ENCODE measurements at places on chromosomes 3 and 15.
A peak's percentile ranks its signal among the peaks of the same experiment; 100 is the strongest.

DNA sequence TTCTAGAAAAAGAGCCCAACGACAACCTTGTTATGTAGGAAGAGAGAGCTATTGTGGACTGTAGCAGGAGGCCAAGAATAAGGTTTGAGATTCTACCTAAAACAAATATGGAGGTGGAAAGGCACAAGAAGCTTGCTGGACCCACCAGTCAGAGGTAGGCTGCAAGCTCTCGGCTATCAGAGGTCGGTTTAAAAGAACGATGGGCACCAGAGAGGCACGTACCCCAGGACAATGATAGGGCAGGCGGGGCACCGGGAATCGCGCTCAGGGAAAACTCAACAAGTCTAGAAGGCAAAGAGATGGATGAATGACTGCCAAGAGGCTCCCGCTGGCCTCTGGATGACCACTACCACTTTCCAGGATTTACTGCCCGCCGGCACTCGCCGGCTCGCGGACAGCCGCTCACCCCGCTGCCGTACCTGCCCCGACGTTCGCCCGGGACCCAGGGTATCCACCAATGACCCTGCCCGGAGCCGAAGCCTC is 1.1 kb downstream of the HDGFL3 start:
- DNase-seq = no peak

DNA sequence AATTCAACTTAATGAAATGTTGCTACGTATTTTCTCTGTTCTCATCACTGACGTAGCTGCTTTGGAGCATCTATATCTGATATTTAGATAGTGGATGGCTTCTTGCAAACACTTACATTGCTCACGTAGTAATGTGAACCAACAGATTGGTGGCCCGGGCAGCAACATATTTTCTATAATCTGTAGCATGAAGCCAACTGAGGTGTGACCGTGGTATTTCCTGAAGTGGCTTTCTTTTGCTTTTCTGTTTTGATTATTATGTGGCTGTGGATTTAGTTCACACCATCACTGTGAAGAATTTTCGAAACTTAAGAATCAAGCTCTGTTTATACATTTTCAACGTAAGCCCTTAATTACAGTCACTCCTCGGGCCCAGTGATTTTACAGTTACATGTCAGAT is 288.5 kb downstream of the LPP start:
- DNase-seq = no peak

DNA sequence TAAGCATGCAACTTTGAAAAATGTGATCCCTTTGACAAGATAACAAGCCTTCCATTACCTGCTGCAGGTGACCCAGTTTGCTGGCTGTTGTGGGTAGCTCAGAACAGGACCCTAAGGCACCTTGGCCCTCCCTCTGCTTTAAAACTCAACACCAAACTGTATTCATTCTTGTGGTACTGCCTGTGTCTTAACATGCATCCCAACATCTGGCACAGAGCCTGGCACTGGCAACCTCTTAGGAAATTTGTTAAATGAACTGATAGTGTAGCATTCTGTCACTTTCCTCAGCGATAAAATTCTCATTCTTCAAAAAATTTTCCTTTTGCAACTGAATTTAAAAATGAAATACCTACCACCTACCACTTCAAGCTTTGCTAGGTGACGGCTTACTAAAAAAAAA is 287.3 kb upstream of the ADAMTS9 start:
- no peak for DNase-seq

GRCh38 chr3:94012185-94012584 is 16.2 kb downstream of the STX19 start:
- no peak for DNase-seq

DNA sequence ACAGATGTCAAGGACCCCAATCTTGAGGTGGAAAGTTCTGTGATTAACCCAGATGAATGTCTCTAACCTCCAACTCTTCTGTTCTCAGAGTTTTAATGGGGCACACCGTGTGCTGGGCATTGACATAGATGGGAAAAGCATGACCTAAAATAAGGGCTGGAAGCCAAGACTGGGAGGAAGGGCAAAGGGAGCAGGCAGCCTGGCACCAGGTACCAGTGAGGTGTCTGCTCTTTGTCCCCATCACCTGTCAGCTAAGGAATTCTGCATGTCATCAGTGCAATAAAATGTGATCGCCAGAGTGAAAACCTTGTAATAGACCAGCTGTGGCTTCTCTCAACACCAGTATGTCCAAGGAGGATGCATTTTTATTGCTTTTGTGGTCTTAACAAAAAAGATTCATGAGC is 143.5 kb upstream of the TPM1 start:
- no peak for DNase-seq

GRCh38 chr15:26191193-26191592 is 328.1 kb upstream of the ATP10A start:
- DNase-seq = no peak

DNA sequence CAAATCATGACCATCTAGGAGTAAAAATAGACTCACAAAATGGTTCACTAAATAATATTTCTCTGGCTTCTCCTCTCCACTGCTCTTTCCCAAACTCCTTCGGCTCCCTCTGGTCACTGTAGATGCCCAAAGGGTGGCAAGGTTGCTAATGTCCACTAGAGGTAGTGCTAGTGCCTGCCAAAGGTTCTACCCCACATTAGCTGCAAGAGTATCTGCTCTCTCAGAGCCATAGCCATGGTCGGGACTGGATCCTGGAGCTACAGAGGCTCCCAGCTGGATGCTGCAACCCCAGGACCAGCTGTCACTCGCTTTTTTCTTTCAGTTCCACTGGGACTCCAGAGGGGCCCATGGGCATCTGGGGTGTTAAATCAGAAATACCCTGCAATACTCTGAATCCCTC is 8.5 kb downstream of the HTR3D start:
- peak; percentile 28 for DNase-seq

DNA sequence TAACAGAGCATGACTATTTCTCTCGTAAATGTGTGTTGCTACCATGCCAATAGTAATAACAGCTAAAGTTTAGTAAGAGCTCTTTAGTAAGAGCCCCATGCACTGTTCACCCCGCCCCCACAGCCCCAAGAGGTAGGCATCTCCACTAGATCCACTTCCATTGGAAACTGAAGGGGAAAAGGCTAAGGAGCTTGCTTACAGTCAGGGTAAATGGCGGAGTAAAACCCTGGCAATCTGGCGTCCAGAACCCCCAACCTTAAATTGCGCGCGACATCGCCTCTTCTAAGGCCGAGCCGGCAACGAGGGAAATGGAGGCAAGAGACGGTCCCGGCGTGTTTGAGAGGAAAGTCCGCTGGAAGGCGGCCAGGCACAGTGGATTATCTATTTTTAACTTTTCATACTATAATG is 654 bp upstream of the C3orf38 start:
- peak; percentile 56 for DNase-seq

DNA sequence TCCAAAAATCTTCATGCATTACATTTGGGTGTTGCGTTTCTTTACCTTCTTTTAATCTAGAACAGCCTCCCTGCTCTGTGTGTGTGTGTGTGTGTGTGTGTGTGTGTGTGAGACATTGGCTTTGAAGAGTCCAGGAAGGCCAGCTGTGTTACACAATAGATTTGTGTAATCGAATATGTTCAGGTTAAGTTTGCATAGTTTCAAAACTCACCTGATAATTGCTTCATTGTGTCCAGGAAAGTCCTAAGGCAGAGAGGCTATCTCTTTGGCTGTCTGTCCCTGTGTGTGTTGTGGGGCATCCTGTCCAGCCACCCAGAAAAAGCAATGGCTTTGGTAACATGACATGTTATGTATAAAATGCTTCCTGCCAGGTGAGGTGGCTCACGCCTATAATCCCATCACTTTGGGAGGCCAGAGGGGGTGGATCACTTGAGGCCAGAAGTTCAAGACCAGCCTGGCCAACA is 37.5 kb downstream of the ZNF710 start:
- DNase-seq = no peak

GRCh38 chr15:71109130-71109529 is 6.1 kb upstream of the THSD4 start:
- no peak for DNase-seq

GRCh38 chr3:174206607-174207192 is 652.4 kb upstream of the NAALADL2 start:
- no peak for DNase-seq

DNA sequence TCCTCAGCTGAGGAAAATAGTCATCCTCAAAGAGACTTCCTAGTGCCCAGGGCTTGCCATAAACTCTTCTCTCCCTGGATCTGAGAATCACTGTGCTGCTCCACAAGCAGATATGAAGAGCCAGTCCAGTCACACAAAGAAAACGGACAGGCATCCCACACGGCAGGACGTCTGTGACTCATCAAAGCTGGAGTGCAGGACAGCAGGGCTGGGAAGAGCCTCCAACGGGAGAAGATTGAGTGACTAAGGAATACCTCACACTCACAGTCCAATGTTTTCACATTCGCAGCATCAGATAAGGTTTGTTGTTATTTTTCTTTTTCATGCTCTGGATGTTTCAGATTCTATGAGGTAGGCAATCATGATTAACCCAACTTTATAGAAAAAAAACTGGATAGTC is 57.8 kb downstream of the NEK10 start:
- DNase-seq = no peak

DNA sequence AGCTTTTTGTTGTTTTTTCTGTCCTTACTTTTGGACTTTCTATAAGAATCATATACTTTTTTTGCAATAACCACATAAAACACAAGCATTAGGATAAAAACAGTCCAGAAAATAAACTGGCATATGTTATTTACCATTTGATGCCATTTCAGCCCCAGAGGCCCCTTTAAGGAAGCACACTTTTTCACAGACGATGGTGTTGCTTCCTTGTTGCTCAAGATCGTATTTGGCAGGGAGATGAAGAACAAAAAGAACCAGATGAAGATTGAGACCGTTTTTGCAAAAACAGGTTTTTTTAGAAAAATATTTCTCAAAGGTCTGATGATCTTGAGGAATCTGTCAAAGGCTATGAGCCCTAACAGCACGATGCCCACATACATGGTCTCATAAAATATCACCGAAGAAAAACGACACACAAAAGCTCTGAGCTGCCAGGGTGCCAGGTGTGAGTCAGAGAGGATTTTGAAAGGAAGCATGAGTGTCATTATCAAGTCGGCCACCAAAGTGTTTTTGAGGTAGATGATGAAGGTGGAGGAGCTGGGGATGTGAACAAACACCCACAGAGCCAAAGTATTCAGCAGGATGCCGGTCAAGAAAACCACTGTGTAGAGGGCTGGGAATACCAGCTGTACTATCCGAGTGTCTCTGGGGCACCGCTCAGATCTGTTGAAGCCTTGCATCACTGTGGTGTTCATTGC is 902 bp downstream of the P2RY13 start:
- DNase-seq = peak; percentile 44

DNA sequence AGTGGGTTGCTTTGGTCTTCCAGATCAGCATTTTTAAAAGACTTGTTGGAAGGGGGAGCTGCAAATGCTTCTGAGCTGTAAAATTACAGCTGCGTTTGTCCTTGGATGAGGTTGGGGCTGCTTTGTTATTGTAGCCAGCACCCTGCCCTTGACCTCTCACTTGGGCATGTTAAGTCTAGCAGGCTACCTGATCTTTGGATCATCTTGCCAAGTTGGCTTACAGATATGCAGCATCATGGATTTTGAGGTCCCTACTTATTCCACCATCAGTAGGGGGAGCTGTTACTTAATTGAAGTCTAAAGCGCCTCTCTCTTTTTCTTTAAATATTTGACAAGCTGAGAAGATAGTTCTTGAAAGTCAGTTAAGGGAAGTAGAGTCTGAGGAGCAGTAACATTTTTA is 793.0 kb downstream of the MCTP2 start:
- peak; percentile 70 for DNase-seq

- no peak for DNase-seq
These were observed 113.4 kb upstream of the KBTBD8 start for GRCh38 chr3:66884659-66885058.

GRCh38 chr3:29919571-29919970 is 638.7 kb downstream of the RBMS3 start:
- DNase-seq = no peak

DNA sequence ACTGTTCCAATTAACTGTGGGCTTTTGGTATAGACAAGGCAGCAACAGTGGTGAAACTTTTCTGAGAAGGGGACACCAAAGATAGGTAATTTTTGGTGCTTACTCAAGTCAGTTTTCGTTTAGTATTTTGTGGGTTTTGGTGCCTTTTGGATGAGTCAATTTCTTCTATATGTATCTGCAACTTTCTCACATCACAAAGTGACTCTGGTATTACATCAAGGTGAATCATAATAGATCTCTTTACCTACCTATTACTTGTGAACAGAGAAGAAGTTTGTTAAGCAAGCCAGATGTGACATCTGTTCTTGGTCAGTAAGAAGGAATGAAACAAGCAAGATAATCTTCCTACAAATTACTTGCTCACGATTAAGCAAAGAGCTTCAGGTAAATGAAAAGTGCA is 732.4 kb upstream of the DPPA4 start:
- no peak for DNase-seq

- peak; percentile 86 for DNase-seq
These were observed 313.4 kb upstream of the STT3B start for GRCh38 chr3:31219131-31219843.

DNA sequence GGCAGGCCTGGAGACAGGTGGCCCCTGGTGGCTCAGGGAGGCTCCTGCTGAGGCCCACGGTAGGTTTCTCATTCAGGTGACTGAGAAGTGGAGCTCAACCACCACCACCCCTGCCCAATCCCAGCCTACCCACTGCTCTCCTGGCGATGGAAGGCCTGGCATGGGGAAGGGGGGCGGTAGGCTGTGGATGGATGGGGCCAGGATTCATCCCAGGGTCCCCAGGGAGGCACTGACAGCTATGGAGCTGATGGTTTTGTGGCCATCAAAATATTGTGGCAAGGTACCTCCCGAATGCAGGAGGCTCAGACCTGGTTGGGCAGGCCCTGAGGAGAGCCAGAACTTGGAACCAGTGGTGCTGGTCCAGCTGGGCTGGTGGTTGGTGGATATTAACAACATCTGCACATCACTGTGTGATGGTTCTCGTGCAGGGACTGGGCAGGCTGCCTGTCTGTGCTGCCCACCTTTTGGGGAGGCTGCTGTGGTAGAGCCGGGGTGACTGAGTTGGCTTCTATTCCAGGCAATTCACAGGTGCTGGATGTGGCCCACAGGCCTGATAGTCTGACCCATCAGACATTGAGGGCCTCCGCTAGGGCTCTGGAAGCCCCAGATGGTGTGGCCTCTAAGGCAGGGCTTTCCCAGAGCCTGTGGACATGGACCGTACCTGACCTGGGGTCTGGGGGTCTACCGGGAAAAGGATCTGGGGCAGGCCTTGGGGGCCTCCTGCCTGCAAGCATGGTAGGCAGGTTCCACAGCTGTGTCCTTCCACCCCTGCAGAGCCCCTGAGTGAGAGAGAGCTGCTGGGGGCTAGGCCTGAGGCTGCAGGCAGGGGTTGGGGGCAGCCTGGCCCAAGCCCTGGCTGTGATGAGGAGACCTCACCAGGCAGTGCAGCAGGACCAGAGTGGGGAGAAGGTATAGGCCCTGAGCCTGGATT is 3.4 kb downstream of the ZBTB47 start:
- no peak for DNase-seq

Data from NB4 (cell line).